ENCODE measurements at places on chromosomes 11 and 22.

- DNase-seq: no peak
These were observed 18.4 kb upstream of the SEC14L4 start for GRCh38 chr22:30523646-30524489.

DNA sequence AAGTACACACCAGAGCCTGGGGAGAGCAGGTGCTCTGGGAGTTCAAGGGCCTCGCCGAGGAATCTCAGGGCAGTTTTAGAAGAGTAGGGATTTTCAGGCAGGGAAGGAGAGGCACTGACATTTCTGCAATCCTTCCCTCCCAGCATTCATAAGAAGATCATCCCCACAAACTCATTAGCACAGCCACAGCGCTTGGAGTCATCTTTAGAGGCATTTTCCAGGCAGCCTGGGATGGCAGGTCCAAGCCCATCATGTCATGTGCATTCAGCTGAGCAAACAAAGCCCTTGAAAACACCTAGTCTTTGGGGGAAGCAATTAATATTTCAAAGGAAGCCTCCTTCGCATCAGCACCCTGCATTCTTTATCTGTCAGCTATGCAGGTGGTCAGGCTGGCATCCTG, 43.8 kb downstream of the MAP6 start:
- DNase-seq: peak; percentile 49

DNA sequence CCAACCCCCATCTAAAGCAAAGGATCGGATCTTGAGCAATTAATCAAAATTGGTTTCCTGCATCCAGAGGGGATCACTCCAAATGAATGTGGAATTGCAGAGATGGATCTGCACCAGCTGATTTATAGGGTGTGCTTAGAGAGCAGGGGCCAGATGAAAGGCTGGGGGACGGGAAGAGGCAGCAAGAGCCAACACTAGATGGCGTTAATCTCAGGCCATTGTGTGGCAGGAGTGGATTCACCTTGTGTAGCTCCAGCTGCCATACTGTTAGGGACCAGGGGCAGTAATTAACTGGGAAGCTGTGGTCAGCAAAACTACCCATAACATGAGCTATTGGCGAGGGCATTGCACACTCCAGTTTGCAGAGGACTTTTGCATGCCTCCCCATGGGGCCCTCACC, 35.6 kb downstream of the SERPINH1 start:
- peak; percentile 13 for DNase-seq

DNA sequence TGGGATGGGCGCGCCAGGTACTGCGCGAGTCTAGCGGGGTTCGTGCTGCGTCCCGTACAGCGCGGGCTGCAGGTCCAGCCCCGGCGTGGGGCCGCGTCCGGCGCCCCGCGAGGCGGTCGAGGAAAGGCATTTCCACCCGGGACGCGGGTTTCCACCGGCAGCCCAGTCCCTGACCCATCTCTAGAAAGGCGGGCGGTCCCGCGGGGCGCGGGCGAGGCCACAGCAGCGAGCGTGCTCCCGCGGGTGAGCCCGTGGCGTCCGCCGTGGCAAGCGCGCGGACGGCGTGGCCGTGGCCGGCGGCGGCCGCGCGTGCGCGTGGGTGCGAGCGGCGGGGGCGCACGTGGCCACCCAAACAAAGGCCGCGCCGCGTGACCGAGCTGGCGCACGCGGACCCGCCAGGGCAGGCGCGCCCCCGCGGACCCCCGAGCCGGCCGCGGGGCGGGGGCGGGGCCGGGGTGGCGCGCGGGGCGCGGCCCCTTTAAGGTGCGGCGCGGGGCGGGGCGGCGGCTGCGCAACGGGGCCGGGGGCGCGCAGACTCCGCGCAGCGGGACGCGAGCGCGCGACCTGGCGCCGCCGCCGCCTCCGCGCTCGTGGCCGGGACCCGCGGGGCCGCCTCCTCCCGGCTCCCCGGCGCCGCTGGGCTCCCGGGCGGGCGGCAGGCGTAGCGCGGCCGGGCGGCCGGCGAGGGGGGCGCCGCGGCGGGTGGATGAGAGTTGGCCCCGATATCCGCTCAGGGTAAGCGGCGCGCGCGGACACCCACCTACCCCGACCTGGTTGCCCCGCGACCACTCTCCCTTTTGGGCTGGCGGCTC, 39.3 kb upstream of the CELSR1 start:
- peak; percentile 40 for DNase-seq

DNA sequence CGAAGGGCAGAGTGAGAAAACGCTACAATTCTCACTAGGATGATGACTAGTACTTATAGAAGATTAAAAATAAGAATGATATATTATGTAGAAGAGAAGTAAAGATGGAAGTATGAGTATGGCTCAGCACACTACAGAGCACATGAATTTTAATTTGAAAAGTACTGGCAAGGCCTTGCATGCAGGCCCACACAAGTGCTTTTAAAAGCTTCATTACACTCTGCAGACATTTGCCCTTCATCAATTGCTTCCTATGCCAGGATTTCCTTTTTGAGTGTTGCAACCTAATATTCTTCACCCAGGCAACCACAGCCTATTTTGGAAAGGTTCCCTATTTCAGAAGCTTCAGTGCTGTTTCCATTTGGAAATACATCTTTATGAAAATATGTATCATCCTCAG, 81.1 kb downstream of the LARGE2 start:
- no peak for DNase-seq

- DNase-seq: no peak
These were observed 80.1 kb downstream of the C2CD3 start for GRCh38 chr11:74090701-74091100.

- no peak for DNase-seq
These were observed 38.6 kb upstream of the MMP13 start for GRCh38 chr11:102994105-102994504.

GRCh38 chr22:32725369-32725988, 76.0 kb upstream of the TIMP3 start:
- DNase-seq: no peak

DNA sequence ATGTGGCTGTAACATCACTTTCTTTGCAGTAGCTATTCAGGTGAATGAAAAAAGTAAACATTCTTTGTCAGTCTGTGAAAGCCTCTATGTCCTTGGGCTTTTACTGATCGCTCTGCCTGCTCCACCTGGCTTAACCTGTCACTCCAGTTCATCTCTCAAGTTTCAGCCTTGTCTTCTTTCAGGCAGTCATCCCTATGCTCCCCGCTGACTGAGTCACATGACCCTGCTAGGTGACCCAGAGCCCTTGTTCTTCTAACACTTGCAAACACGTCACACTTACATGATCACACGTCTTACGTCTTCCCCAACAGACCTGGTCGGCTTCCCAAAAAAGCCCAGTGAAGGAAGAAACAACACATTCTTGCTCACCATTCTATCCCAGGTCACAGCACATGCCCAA, 499.3 kb upstream of the TENM4 start:
- no peak for DNase-seq

- no peak for DNase-seq
These were observed 2.2 kb downstream of the INPP5J start for GRCh38 chr22:31124811-31125465.

GRCh38 chr11:70341881-70342429, 56.4 kb upstream of the CTTN start:
- DNase-seq: no peak

- DNase-seq: no peak
These were observed 45.9 kb upstream of the ARFGAP3 start for GRCh38 chr22:42902875-42903510.

- no peak for DNase-seq
These were observed 30.1 kb upstream of the ANO5 start for GRCh38 chr11:22162756-22163155.

DNA sequence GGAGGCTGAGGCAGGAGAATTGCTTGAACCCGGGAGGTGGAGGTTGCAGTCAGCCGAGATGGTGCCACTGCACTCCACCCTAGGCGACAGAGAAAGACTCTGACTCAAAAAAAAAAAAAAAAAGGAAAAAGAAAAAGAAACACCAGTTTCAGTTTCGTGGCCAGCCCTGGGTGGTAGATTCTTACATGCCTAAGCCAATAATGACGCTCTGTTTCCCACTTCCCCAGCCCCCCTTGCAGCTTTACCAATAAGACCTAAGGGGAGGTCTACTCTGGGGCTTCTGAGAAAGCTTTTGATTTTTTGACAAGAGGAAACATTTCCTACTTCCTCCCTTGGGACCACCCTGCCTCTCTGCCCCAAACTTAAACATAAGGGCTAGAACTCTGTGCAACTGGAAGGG, 30.0 kb upstream of the PTPRJ start:
- no peak for DNase-seq

DNA sequence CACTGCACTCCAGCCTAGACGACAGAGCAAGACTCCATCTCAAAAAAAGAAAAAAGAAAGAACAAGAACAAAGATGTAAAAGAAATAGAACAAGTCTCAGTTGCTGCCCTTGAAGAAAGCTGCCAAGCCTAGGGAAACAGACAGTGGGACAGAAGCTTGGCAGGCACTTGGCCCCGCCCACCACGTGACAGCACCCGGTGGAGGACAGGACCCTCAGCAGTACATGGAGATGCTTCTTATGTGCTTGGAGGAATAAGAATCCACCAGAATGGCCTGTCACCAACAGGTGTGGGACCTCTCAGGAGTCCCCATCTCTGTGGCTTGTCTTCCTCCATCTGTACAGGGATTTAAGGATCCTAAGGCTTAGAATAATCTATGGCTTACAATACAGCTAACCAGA, 7.6 kb upstream of the TMPRSS6 start:
- no peak for DNase-seq

- DNase-seq: no peak
These were observed 93.7 kb downstream of the MICAL3 start for GRCh38 chr22:17930455-17931313.

DNA sequence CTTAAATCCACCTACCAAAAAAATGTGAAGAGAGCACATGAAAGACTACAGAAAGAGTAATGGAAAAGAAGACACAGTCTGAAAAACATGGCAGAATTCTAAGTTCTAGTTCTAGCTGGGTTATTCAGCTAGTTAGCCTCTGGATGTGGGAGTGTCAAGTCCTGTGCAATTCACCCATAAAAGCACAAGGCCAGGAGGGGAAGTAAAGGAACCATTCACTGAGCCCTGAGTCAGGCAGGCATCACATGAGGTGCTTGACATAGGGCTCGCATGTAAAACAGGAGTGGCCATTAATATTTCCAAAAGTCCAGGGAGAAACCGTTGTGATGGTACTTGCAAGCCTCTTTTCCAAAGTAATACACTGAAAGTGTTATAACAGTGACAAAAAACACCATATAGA, 103.7 kb downstream of the GAB2 start:
- no peak for DNase-seq

GRCh38 chr11:59574467-59574866, 41.1 kb downstream of the OSBP start:
- DNase-seq: no peak

DNA sequence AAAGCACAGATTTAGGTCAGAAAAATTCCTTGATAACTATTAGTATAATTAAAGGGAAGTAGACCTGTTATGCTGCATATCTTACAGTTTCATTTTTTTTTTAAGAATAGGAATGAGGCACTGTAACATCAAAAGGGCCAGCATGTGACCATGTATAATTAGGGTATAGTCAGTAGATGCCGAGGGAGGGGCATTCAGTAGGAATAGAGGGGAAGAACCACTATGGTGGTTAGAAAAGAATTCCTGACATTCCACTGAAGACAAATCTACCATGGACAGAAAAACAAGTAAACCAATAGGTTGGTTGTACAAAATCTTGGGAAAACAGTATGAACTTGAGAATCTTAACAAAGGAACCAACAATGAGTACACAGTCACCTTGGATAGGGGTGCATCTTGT, 78.4 kb upstream of the CCDC179 start:
- no peak for DNase-seq

DNA sequence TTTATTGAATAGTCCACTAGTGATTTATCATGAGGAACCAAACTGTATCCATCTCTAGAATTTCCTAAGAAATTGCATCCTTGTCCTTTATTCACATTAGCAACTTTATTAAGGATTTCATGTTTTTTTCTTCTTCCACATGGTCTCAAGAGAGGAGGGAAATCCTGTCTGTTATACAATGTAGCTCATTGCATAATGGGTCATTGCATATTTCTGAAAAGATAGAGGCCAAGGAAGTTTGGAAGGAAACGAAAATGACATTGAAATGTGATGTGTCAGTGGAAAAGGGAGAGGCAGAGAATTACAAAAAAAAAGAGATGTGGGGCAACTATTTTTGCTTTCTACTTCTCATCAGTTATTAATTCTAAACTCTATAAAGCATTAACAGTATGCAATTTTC, 353.1 kb downstream of the METTL15 start:
- no peak for DNase-seq

GRCh38 chr11:26651916-26652315, 69.9 kb downstream of the SLC5A12 start:
- no peak for DNase-seq

- DNase-seq: no peak
These were observed 18.8 kb downstream of the IL17REL start for GRCh38 chr22:49993649-49994360.

- no peak for DNase-seq
These were observed 57.9 kb downstream of the CD82 start for GRCh38 chr11:44623341-44623730.

- DNase-seq: no peak
These were observed 26.4 kb downstream of the PDE3B start for GRCh38 chr11:14669958-14670357.

DNA sequence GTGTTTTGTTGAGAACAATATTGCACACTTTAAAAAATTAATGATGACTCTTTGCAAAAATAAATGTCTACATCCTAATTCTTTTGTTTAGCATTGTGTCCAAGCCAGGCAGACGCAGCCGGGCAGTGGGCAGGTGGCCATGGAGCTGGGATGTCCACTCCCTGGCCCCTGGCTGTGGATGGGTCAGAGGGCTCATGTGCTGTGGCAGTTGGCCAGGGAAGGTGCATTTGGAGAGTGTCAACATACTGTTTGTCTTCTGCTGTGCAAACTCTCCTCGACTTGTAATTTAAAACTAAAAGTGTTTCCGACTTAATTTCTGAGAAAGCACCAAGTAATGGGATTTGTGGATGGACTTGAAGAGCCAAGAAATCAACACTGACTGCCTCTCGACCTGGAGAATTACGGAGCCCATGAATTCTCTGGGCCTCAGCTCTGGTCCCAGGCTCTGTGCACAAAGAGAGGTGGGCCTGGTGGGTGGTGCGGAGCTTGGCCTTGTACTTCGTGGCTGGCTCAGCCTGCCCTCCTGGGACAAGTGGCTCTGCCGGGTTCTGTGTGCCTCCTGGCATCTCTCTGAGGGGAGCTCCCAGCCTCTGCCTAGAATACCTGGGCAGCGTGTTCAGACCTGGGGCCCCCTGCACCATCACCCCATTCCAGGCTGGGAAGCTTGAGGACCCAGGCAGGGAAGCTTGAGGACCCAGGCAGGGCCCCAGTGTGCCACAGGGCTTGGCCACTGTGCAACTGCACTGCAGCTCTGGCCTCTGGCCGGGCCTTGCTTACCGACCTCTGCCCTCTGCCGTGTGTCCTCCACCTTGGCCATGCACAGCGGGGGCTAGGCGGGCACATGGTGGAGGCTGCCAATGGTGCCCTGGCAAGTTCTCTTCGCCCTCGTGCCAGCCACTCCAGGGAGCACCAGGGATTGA, 46.4 kb downstream of the RTN4R start:
- no peak for DNase-seq
